ENCODE measurements at places on chromosomes 12 and 14. TPM values are rescaled to one million over a fixed set of nuclear protein-coding genes. Genes with fewer than 3 reads are reported as not detected.

The KRT75 gene
- total RNA-seq = not detected

The RERG gene
- 0.21 TPM for total RNA-seq

The P3H3 gene
- not detected for total RNA-seq

The MUCL1 gene
- total RNA-seq = not detected

- H3K27me3 ChIP-seq = no peaks in the 10 kb centered on the region
- no peak for DNase-seq
- H3K4me1 ChIP-seq = no peaks in the 10 kb centered on the region
- H3K27ac ChIP-seq = no peak overlapping the region
- H3K36me3 ChIP-seq = no peaks in the 10 kb centered on the region
These were observed 135.0 kb upstream of the LRIG3 start for GRCh38 chr12:59055204-59055860.

DNA sequence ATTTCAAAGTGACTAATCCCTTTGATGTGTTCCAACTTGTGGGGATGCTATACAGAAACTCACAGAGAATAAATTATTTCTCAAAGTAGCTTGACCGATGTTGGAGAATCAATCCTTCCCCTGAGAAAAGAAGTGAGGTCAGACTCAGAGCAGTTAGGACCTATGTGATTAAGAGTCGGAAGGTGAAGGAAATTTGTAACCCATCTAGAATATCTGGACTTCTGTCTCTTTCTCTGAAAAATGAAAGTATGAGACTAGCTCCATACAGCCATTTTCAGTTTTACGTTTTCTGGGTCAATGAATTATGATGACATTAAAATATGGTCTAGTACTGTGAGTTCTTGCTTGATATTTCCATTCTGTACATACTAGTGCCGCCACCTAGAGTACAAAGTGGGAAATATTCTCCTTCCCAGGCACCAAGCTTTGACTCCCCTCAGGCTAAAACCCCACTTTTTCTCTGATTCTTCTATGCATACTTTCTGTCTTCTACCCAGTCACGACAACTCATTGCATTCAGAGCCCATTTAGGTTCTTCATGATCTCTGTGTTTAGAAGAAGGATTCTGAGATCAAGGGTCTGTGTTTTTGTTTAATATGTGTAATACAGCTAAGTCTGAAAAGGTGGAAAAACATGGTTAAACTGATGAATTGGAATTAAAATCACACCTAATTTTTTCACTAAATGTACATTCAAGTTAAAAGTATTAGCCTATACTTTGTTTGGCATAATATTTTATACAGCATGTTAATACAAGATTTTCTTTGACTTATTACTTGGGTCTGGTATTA is 6.9 kb upstream of the NTS start:
- no peaks in the 10 kb centered on the region for H3K4me1 ChIP-seq
- H3K27ac ChIP-seq = no peak overlapping the region
- peak; percentile 25 for DNase-seq
- H3K4me3 ChIP-seq = no peak overlapping the region
- no peaks in the 10 kb centered on the region for H3K36me3 ChIP-seq
- no peaks in the 10 kb centered on the region for H3K27me3 ChIP-seq

DNA sequence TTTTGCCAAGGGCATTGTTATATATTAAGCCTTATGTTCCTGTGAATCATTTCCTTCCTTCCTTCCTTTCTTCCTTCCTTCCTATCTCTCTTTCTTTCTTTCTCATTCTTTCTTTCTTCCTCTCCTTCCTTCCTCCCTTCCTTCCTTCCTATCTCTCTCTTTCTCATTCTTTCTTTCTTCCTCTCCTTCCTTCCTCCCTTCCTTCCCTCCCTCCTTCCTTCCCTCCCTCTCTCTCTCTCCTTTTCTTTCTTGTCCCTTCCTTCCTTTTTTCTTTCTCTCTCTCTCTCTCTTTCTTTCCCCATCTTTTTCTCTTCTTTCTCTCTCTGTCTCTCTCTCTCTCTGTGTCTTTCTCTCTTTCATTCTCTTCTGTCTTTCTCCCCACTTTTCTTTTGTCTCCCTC is 226.6 kb downstream of the ETNK1 start:
- no peak overlapping the region for H3K4me3 ChIP-seq
- H3K27ac ChIP-seq = no peak overlapping the region
- DNase-seq = no peak
- peaks cover 6% of the 10 kb centered on the region for H3K27me3 ChIP-seq
- H3K36me3 ChIP-seq = no peaks in the 10 kb centered on the region

DNA sequence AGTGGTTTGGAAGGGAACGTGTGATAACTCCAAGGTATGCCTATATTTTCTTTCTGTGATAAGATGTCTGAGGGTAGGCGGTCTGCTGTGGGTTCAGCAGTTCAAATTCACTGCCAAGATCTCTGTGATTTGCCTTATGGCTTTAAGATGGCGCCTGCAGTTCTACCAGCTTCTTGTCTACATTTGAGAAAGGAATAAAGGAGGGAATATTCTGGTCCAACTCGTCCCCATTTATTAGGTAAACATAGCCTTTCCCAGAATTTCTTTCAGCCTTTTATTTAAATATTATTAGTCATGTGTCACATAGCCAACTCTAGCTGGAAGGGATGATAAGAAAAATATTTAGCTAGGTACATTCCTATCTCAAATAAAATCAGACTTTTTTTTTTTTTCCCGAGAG is 48.8 kb downstream of the KCNJ8 start:
- peaks cover 9% of the 10 kb centered on the region for H3K27me3 ChIP-seq
- no peaks in the 10 kb centered on the region for H3K36me3 ChIP-seq
- H3K27ac ChIP-seq = no peak overlapping the region
- H3K4me1 ChIP-seq = no peaks in the 10 kb centered on the region

GRCh38 chr14:64778104-64778754 is 74.0 kb downstream of the PLEKHG3 start:
- peaks cover 6% of the 10 kb centered on the region for H3K27me3 ChIP-seq
- H3K4me3 ChIP-seq = no peak overlapping the region

- H3K27me3 ChIP-seq = peaks cover 2% of the 10 kb centered on the region
- H3K27ac ChIP-seq = no peak overlapping the region
- no peaks in the 10 kb centered on the region for H3K36me3 ChIP-seq
- DNase-seq = no peak
- no peaks in the 10 kb centered on the region for H3K4me1 ChIP-seq
These were observed 54.6 kb upstream of the HELB start for GRCh38 chr12:66247741-66248140.
